Globus pallidus (tissue), 1 donor: ENCODE measurements at places on chromosomes 3 and 15.
A peak's percentile ranks its signal among the peaks of the same experiment; 100 is the strongest.

DNA sequence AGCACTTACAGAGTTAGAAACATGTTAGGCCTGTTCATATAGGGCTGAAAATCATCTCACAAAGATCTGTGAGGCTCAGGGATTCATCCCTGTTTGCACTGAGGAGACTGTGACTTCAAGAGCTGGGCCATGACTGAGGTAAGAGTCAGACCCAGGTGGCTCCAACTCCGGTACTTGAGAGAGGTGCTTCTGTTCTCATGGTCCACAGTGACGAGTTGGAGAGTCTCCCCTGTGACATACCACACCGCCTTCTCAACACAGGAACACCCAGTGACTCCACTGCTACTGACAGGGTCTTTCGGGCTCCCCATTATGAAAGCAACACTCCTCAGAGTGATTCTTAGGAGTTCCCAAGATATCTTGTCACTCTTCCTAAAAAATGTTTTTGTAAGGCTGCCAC lies 27.4 kb downstream of the FSTL1 start:
- DNase-seq, result no peak

GRCh38 chr3:194282436-194283122 lies 68.5 kb downstream of the CPN2 start:
- no peak for DNase-seq

- no peak for DNase-seq
These were observed 16.9 kb upstream of the FSIP1 start for GRCh38 chr15:39799552-39800011.

DNA sequence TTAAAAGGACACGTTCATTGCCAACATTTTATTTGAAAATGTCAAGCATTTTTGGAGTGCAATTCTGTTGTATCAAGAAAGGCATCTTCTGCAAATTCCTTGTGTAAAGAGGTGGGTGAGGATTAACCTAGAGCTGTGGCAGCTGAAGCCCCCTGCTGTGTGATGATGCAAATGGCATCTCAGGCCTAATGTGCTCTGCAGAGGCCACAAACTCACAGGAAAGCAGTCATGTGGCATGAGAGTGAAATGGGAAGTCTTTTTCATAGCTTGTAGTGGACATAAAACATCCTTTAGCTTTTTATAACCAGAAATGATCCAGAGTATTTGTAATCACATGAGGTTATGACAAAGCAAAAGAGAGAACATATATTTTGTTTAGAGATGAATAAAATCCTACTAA lies 6.4 kb downstream of the CADM2 start:
- DNase-seq, result peak; percentile 79

DNA sequence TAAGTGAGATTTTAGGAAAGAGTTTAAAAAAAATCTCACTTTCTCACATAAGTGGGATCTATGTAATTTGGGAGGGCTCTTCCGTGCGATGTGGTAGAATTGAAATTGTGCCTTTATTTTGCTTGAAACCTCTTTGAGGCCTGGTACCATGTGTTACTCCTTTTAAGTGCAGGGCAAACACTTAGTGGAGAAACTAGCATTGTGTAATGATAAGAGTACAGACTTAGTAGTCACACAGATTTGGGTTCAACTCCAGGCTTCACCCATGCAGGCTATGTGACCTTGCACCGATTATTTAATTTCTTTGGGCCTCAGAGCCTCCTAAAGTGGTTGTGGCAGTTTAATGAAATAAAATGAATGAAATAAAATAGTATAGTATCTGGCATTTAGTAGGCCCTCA lies 2.4 kb downstream of the PSMA4 start:
- DNase-seq, result no peak

- DNase-seq, result no peak
These were observed 46.2 kb downstream of the TBL1XR1 start for GRCh38 chr3:177150970-177151627.

DNA sequence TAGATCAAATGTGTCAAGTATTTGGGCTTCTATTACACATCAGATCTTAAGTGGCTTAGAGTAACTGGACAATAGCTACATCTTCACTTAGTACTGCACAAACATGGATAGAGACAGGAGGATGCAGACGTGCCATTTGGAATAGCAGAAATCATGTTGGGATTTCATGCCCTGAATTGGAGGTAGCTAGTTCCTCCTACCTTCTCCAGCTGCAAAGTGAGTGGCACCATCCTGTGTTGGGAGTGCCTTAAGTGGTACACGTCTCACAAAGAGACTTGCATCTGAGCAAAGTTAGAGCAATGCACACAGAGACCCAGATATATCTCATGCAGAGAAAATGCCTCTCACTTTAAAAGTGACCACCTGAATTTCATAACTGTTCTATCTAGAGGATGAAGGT lies 136.5 kb downstream of the SSR3 start:
- no peak for DNase-seq

GRCh38 chr15:64703632-64703959 lies 71.8 kb downstream of the RBPMS2 start:
- DNase-seq, result no peak
